ENCODE measurements at places on chromosomes 1 and 21.

GRCh38 chr1:17612831-17613230 lies 73.3 kb downstream of the ARHGEF10L start:
- no peak for DNase-seq

DNA sequence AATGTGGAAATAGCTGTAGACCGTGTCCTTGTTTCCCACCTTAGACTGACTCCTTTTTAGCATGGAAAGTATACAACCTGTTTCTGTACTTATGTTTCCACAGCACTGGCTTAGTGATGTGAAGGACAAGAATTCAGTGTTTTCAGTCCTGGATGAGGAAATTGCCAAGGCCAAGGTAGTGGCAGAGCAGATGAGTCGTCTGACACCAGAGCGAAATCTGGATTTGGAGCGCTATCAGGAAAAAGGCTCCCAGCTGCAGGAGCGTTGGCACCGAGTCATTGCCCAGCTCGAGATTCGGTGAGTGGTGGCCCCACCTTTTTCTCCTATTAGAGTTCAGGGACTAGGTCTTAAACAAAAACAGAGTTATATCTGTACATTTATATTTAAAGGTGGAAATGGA lies 112.6 kb downstream of the MACF1 start:
- DNase-seq, result no peak

- no peak for DNase-seq
Measured at GRCh38 chr1:1938613-1939295, 19.7 kb upstream of the TMEM52 start.

- DNase-seq, result no peak
Measured at GRCh38 chr1:67664048-67664447, 21.0 kb upstream of the GADD45A start.

DNA sequence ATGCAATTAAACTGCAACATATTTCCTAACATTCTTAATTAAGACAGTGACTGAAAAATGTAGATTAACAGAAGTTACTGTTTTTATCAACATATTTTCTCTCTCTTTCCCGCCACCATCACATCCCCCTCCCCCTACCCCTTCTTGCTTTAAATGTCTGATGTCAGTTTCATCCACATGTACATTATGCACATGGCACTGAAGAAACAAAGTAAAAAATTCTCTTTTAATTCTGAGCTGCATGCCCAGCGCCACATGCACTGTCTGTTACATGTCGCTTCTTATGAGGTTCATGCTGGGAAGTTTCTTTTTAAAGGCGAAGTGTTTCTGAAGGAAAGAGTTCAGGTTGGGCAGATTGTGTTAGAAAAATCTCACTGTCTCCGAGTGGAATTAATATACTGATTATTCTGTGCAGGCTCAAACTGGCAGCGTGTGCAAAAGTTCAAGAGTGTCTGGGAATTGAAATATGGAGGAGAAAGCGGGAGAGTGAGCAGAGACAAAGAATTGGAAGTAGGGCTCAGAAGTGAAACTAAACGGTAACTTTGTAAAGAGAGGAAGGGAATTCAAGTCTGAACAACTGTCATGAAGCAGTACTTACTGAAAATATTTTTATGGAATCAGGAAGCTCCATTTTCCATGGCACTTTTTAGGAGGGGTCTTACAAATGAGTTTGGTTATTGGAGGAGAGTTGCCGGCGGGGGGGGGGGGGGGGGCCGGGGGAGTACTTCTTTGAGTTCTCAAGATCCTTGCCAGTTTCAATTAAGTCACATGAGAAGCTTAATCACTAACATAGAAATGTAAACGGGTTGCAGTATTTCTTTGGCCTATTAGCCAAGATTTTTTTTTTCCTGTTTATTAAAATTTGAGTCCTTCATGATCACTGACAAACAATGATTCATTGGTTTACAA lies 217.6 kb downstream of the SDCCAG8 start:
- DNase-seq, result no peak

- no peak for DNase-seq
Measured at GRCh38 chr1:1332774-1333480, 1.8 kb downstream of the TAS1R3 start.

All from Jurkat, Clone E6-1 (cell line).